NCI-H1694 treated with DMSO at 0.1 percent for 48 hours (cell line): ENCODE measurements at places on chromosomes 2 and 18.

- DNase-seq: no peak
Observed at GRCh38 chr18:49546719-49547273, 15.1 kb upstream of the LIPG start.

DNA sequence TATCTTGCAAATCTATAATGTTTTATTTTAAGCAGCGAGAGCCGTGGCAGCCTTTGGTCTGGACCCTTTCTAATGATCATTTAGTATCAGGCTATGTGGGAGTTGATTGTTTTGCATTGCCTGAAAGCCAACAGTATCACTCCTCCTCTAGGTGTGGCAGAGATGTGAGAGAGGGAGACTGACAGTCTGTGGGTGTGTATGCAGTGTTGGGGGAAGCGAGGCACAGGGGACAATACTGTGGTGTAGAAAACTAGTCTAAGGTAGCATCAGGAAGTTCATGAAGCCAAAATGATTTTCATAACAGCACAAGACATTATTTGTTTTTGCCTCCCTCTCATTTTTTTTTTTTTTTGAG, 13.4 kb upstream of the IL37 start:
- DNase-seq: no peak

DNA sequence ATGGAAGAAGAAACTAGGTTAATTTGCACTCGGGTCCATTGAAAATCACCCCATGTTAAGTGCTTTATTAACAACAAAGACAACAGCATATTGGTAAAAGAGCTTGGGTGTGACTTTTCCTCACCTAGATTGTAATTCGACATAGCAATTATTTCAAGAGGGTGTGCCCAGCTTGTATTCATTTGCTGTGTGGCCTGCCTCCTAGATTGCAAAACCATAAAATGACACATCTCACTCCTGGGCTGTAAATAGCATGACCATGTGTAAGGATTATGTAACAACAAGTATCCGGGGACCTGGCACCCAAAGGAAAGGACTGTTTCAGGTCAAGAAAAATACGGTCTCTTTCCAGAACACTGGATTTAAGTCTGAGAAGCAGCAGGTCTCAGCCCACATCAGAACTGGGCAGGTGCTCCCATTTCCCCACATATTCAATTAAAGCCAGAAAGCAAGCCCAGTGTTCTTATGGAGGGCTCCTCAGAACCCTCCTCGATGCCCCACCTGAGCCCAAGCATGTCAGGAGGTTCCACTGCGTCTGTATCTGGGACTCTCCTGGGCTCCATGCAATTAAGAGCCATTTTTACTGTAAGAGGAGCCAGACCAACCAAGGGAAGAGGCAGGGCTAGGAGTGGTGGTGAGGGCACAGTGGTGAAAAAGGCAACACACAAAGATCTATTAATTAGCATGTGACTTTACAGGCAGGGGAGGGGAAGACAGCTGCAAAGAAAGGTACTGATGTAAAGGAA, 39.2 kb downstream of the MREG start:
- DNase-seq: no peak

- DNase-seq: no peak
Observed at GRCh38 chr2:236643480-236643879, 73.9 kb downstream of the ACKR3 start.

DNA sequence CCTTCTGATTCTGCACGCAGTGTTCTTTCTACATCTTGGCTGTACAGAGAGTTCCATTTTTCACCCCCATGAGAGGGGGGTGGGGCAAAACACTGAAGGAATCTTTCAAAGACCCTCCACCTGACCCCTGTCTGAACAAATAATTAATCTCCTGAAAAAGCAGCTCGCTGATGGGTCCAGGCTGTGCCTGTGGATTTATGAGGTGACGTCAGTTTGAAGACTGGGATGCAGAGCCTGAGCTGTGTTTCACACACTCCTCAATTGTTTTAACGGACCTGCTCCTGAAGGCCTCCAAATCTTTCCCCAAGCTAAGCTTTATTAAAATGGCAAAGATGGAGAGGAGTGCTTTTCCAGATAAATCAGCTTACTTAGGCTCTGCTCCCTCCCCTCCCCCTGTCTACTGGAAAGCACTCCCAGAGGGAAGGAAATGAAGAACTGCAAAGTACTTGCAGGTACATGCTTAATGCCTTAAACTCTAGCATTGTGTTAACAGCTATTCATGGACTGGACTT, 390.2 kb upstream of the TNP1 start:
- no peak for DNase-seq

- DNase-seq: no peak
Observed at GRCh38 chr18:57802213-57803102, 657 bp downstream of the ATP8B1 start.

DNA sequence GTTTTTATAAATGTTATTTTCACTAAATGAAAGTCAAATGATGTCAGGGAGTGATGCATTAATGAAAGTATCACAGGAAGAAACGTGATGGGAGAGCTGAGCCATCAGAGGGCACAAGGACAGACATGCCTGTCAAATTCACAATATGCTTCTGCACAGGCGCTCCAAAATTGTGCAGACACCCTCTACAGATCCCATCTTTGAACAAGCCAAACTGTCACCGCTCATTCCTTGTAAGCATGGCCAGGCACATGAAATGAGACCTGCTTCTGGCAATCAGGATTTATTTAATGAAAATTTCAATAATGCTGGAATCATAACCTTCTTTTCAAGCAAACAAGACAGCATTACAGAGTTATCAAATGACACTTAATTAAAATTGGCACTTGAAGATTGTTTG, 20.4 kb upstream of the FSHR start:
- no peak for DNase-seq

DNA sequence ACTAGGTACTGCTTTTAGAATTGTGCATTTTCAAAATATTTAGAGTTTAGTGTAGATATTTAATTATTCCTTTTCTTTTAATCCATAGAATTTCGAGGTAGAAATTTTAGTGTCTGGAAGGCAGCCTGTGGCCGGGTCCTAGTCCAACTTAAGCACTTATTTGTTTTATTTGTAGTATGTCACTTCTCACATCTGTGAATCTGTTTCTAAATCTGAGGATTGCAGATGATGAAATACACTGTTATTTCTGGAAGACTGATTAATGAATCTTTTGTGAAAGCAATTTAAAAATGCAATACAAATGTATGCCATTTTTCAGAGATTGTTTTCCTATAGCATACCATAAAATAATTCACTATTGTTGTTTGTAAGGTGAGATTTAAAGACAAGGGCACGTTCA, 483.9 kb upstream of the TRIB2 start:
- no peak for DNase-seq

GRCh38 chr2:105515581-105516415, 116.9 kb upstream of the FHL2 start:
- no peak for DNase-seq

- peak; percentile 18 for DNase-seq
Observed at GRCh38 chr2:148981324-148981723, 57.2 kb upstream of the LYPD6B start.

DNA sequence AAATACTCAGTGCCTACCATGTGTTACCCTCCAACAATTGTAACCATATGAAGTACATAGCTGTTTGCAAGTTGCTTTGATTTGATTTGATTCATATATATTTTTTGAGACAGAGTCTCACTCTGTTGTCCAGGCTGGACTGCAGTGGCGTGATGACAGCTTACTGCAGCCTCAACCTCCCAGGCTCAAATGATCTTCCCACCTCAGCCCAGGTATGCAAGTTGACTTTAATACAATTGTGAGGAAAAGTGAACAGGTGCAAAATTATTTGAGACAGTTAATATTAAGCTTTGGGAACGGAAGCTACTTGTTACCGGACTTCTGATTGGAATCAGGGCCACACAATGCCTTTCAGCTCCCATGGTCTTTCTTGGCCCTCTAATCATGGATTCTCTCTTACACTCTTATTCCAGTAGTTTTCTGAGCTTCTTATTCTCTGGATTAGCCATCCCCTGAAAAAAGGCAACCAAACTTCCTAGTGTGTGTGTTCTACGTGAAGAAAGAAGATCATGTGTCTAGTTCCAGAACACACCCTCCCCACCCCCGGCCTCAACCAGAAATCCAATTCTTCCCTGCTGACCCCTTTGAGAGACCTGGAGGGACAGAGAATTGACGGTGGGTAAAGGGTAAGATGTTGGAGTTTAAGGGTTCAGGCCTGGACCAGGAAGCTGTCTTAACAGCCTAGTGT, 1.1 kb upstream of the RPL37A start:
- no peak for DNase-seq

DNA sequence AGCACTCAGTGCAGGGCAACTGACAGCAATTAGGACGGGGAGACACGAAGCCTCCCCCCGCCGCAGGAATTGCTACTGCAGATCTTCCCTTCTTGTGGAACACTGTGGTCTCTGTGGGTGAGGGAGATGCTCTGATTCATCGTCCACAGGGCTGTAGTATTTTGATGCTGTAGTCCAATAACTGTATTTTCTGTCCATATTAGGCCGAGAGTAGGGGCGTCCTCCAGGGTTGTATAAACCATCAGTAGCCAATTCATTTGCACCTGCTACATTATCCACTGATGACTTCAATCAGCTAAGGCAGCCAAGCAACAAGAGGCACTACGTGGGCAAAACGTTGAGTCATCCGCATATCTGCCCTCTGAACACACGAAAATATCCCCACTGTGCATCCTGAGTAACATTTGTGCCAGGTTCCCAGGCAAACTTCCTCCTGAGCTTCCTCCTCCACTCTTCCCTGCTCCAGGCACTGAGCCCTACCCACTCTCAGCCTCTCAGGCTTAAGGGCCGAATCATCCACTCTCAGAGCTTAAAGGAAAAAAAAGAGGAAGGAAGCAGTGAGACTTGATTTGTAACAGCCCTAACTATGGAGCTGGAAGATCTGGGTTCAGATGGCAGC, 62.1 kb downstream of the LBH start:
- no peak for DNase-seq

DNA sequence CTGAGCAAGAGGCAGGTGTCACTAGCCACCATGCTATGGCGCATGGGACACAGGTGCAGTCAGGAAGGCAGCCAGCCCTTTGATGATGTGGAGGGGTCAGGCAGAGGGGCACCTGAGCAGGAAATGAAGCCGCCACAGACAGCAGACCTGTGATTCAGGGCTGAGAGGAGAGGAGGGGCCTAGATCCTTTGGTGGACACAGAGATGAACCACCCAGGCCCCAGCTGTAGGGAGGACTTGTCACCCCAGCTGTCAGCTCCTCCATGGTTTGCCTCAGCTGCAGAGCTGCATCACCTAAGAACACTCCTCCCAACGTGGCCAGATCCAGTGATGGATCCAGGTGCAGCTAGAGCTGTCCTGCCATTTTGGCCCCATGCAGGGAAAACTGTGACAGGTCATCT, 11.6 kb downstream of the ASB18 start:
- no peak for DNase-seq

- no peak for DNase-seq
Observed at GRCh38 chr2:182890773-182891378, 24.4 kb upstream of the FRZB start.
